HuH-7 (cell line): ENCODE measurements at places on chromosomes 3 and 15.

- no peak for DNase-seq
These were observed 500.7 kb upstream of the ARRDC4 start for GRCh38 chr15:97459771-97460170.

DNA sequence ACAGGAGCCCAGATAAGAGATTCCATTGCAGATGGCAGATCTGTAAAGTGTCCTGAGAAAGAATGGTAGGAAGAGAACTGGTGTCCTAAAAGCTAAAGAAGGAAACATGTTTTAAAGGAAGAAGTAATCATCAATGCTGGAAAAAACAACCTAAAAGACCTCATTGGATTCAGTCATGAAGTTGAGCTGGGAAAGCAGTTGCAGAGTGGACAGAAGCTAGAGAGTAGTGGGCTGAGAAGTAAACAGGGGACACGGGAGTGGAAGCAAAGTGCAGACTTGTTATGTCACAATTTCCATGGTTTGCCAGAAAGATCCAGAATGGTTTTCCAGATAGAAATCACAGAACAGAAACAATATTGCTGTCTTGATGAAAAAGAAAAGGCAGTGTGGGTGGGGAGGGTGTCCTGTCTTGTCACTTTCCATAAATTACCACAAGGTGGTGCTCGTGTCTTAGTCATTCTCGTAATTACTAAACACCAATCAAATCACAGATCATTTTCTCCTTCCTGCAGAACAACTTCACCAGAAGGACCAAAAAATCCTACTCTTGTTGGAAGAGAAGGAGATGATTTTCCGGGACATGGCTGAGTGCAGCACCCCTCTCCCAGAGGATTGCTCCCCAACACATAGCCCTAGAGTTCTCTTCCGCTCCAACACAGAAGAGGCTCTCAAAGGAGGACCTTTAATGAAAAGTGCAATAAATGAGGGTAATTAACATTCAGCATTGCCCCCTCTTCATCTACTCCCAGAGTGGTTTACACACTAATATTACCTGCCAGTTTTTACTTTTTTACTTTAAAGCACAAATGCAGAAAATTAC lies 64.5 kb downstream of the KLHL25 start:
- DNase-seq = peak; percentile 77

- no peak for DNase-seq
These were observed 53.6 kb upstream of the AP4E1 start for GRCh38 chr15:50854601-50855490.

- no peak for DNase-seq
These were observed 334.1 kb downstream of the FHIT start for GRCh38 chr3:60917141-60917540.

DNA sequence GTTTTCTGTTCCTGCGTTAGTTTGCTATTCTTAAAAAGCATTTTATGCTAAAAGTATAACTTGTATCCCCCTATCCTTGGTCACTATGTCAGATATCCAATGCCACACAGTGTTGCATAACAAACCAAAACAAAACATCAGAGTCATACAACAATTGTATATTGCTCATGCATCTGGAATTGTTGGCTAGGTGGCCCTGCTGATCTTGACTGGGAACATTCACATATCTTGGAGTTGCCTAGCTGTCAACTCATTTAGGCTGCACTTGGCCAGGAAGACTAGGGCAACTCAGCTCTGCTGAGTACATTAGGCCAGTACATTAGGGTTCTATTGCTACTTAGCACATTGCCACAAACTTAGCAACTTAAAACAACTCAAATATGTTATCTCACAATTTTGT lies 706.5 kb upstream of the UBE2E2 start:
- no peak for DNase-seq

- no peak for DNase-seq
These were observed 142.0 kb upstream of the ATP2B2 start for GRCh38 chr3:10647376-10647775.

DNA sequence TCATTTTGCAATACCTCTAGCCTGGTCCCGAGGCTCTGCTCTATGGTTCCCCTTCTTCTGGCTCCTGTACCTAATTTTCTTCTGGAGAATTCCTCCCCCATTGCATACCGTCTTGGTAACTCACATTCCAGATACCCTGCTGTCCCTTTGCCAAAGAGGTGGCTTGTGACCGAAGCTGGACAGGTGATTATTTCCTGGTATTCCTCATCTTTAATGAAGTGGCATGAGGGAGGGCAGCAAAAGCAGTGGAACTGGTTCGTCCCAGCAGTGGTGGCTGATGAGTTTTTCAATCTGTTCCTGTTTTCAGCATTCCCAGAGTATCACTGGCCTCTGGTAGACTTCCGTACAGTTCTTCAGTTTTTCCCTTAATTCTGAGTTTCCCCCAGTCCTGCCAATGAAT lies 186.2 kb upstream of the CADPS start:
- DNase-seq = no peak

DNA sequence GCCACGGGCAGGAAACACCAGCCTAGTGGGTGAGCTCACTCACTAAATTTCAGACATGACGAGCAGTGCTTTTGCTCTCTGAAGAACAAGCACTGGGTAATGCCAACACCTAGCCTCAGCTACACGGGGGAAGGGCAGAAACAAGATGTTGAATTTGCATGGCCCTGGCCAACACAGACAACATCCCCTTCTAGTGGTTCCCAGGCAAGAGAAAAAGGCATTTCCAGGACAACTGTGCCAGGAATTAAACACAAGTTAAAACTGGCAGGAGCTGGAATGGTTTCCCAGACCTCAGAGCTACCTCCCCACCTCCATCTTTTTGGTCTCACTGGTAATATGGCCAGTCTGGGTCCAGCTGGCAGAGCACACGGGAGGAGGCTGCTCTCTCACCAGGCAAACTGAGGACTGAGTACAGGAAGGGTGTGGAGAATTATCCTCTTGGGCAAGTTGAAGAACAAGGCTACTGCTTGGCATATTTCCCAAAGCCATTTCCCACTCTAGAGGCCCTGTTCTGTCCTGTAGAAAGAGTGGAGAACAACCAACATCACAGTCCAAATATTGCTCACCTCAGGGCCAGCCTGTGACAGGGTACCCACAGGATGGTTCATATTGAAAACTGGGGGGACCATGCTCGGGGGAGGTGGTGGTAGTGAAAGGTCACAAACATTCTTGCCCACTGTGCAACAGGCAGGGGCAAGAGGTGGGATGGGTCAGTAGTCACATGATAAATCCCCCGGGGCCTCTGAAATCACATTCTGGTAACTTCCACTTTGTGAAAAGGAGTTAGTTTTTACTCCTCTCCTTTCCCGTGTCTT lies 26.5 kb downstream of the TSPAN3 start:
- DNase-seq = no peak

- no peak for DNase-seq
These were observed 1.2 kb upstream of the ST8SIA2 start for GRCh38 chr15:92392462-92392861.

- DNase-seq = no peak
These were observed 1.4 kb downstream of the TNIK start for GRCh38 chr3:171458864-171459136.

DNA sequence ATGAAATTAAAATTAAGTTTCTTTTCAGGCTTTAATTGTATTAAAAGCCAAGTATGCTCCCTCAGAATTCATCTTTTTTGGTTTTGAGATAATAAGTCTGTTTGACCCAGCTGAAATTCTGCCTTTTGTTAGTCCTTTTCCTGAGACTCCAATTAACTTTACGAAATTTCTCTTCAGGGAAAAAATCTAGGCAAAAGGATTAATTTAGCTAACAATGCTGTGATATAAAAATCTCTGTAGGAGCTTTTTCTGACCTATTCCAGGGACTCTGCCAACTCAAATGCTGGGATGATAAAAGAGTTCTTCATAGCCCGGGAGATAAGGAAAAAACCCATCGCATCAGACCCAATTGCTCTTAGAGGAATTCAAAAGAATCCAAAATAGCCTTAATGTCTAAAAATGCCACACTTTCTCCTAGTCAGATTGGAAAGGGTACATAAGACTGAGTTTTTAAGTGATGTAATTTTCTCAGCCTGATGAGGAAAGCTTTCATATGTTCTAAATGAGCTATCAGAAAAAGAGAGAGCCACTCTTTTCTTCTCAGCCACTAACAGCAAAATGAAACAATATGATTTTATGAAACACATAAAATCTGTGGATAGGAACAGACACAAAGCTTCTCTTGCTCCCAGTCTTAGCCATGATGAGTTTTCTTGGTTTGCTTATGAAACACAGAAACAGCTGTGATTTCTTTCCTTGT lies 405.1 kb downstream of the ROBO1 start:
- no peak for DNase-seq

DNA sequence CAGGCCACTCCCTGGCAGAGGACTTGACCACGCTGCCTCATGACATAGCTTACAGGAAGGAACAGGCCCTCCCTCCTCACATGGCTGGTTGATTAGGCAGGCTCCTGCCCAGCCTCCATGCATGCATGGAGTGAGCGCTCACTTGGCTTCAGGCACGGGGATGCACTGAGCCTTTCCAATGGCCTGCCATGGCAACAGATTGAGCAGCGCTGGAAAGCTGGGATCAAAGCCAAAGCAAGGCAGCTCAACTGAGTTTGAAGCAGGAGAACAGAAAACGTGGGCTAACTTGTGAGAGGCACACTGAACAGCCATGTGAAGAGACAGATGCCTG lies 5.9 kb upstream of the GRAMD2A start:
- DNase-seq = no peak

GRCh38 chr3:160695915-160696327 lies 19.0 kb downstream of the ARL14 start:
- DNase-seq = no peak

DNA sequence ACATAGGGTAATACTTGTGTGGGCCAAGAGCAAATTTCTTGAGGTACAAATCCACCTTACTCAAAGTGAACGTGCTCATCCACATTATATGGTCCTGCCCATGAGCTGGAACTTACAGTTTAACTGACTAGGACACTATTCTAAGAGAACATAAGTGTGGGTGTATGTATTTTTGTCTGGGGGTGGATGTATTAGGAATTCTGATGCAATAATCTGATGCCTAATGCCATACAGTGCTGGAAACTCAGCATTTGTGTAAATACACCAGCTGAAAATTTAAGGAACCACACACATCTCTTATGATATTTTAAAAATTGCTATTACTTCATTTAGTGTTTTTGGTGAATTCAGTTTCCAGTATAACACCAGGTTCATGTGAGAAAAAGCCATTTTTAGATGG lies 1350.7 kb downstream of the ZPLD1 start:
- no peak for DNase-seq

GRCh38 chr3:149771652-149772271 lies 19.5 kb upstream of the COMMD2 start:
- peak; percentile 30 for DNase-seq

GRCh38 chr15:96347181-96348111 lies 16.9 kb downstream of the NR2F2 start:
- no peak for DNase-seq

DNA sequence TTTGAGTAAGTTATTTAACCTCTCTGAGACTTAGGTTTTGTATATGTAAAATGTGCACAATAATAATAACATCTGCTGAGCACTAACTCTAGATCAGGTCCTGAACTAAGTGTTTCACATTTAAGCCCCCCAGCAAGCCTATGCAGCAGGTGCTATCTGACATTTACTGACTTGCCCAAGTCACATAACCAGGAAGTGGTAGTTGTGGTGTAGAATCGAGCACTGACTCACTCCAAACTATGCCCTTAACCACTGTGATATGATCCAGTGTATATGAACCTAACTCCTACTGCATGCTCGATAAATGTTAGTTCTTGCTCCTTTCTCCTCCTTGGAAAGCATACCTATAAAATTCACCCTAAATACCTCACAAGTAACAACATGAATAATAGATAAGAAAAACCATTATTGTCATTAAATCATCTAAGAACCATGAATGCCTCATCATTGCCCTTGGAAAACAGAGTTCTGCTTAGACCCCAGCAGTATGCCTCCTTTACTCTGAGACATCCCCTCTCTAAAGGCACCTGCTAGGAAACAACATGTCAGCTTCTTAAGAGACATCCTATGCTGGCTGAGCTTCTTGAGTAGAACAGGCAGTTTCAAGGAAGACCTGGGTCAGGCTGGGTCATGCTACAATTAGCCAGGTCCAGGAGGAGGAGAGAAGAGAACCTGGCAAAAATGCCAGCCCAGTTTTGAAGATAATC lies 3.0 kb upstream of the SHC4 start:
- DNase-seq = no peak

GRCh38 chr3:179710079-179710478 lies 57.2 kb downstream of the USP13 start:
- DNase-seq = no peak

GRCh38 chr3:136068708-136069107 lies 103.2 kb downstream of the PPP2R3A start:
- no peak for DNase-seq

DNA sequence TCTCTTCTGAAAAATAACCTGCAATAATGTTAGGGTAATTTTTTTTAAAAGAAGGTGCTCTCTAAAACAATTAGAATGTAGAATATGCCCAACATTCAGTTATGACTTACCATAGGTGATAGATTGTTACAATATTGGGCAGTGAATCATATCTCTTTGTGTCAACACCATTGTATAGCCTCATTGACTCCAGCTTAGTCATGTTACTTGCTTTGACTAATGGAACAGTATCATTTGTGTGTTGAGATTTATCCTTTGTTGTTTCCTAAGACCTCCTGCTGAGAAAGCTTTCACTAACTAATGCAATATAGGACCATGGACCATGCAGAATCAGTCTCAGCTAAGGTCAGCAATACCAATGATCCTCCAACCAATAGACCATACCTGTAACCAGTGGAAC lies 1106.4 kb downstream of the SI start:
- DNase-seq = no peak

- no peak for DNase-seq
These were observed 103.2 kb downstream of the CHL1 start for GRCh38 chr3:299590-300301.
